Activated CD4-positive, alpha-beta T cell treated with anti-CD3 and anti-CD28 coated beads, Interleukin-2, amount 50 U/mL, for 48 hours (primary cell): ENCODE measurements at places on chromosomes 3 and 15.

DNA sequence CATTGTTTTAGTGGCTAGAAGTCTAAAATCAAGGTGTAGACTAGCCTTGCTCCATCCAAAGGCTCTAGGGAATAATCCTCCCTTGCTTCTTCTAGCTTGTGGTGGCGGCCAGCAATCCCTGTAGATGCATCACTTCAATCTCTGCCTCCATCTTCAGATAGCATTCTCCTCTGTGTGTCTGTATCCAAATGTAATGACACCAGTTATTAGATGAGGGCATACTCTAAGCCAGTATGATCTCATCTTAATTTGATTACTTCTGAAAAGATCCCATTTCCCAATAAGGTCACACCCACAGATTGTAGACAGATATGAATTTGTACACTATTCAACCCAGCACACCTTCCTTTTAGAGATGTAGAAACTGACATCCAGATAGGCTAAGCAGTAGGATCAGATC lies 334.5 kb upstream of the KCNMB2 start:
- no peak for DNase-seq

GRCh38 chr3:148146241-148146640 lies 551.5 kb upstream of the AGTR1 start:
- no peak for DNase-seq

DNA sequence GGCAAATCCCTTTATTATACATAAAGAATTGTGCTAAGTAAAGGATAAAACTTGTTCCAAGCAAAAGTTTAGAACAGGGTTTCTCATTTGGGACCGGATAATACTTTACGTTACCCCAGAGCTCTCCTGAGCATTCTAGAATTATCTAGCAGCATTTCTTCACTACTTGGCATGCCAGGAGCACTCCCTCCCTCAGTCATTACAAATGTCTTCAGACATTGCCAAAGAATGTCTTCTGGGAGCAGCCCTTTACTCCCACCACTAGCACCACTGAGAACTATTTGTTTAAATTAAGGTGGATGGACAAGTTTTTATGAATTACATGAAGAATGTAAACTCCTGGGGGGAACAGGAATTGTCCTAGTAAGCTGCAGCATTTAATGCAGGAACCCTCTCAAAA lies 516.4 kb downstream of the GBE1 start:
- no peak for DNase-seq

DNA sequence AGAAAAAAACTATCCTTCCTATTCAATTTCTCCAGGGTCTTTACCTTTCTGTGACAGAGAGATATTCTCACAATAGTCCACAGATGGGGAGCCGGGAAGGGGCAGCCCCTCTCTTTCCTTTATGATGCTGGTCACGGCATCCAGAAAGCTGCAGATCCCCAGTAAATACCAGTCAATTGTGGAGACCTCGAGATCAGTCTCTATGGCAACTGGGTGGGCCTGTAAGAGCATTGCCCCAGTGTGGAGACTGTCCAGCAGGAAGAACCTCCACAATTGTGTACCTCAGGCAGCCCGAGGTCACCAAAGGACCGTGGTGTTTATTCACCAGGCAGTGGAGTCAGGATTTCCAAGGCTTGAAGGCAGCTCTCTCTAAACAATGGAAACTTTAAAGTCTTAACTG lies 291.2 kb downstream of the NTRK3 start:
- no peak for DNase-seq

- no peak for DNase-seq
Observed at GRCh38 chr15:79960502-79961212, 10.3 kb downstream of the BCL2A1 start.

DNA sequence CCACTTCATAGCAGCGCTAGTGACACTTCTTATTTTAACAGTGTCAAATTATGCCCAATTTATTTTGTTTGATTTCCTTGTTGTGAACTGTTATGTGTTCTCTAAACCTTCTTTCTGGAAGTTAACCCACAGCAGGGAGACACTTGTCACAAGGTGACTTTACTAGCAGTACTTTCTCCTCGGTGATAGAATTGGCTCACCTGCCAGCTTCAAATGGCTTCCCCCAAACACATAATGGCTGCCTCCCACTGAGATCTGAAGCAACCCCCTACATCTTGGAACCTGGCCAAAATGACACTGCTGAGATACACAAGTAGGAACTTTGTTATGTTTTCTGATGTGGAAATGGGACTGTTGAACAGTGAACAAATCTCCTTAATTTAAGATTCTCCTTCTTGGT lies 238.8 kb upstream of the DPH6 start:
- no peak for DNase-seq

DNA sequence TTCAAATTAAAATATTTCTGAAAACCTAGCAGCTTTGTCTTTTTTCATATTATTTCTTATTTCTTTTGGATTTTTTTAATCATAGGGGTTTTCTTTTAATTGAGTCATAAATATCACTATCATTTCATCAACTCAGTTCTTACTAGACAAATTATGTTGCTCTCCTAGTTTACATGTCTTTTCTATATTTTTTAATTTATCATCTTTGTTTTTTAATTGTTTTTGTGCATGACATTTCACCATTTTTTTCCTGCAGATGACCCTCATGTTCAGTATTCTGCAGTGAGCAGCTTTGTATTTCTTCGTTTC lies 89.9 kb downstream of the RASA2 start:
- DNase-seq = no peak

- DNase-seq = no peak
Observed at GRCh38 chr3:112390783-112391641, 58.1 kb downstream of the CD200 start.

- no peak for DNase-seq
Observed at GRCh38 chr15:23472033-23472432, 25.0 kb upstream of the GOLGA6L2 start.

DNA sequence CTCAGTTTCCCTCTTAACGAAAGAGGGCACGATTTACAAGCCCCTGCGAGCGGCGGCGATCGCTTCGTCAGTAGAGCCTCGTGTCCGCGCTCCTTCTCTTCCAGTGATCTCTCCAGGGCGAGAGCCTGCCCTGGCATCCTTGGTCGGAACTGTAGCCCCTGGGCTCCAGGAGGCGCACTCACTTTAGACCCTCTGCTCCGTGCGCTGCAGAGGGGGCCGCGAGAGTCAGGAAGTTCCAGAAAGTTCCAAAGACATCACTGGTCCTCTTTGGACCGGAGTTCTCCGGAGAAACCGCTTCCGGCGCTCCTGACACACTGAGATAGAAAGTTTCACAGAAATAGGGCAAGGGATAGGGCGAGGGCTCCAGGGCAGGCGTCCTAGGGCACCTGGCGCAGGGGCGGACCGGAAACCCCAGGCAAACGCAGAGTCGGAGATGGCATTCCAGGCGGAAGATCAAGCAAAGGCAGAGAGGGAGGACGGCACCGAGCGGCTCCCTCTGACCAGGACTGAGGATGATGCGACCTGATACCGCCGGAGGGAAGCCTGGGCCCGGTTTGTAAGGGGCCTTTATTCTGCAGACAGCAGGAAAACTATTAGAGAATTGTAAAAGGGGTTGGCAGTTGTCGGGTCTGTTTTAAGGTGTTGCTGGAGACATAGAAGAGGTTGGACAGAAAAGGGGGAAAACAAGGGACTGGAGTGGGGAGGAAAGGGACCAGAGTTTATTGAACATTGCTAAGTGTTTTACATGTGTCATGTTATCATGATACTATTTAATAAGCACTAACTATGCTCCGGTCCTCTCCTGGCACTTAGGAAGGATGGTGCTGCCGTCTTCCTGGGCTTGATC lies 1.3 kb upstream of the CPEB1 start:
- no peak for DNase-seq

DNA sequence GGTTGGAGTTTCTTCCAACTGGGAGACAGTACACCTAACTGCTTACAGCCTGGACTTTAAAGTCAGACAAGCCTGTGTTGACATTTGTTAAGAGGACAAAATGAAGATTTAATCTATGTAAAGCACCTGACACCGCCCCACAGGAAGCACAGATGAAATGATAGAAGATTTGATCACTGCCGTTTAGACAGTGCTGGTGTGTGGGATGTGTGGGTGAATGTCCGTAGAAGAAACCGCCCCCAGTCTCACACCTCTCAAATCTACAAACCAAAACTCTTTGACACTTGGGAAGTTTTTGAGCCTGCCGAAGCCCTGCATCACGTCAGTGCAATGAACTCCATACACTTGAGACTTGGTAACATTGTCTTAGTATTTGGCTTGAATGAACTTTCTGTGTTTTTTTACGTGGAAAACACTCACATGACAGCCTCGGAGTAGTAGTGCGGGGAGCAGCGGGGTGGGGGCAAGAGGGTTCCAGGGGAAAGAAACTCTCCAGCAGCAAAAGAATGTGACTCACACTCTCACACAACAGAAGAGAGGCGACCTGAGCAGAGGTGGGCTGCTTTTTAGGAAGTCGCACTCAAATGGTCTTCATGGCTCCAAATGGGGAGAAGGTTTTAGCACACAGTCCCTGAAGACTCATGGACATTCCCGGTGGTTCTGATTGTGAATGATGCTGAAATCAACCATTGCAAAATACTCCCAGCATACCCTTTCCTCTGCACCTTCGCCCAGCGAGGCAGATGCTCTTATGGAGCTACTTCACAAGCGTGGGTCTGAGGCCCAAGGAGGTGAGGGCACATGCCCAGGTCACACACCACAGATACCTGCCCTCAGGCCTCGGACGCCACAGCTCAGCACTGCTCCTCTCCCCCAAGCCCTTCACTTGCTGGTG lies 79.2 kb downstream of the SRGAP3 start:
- no peak for DNase-seq

GRCh38 chr15:81117581-81117980 lies 16.5 kb upstream of the CFAP161 start:
- no peak for DNase-seq

GRCh38 chr3:15241341-15241740 lies 35.3 kb downstream of the CAPN7 start:
- DNase-seq = peak; percentile 45

DNA sequence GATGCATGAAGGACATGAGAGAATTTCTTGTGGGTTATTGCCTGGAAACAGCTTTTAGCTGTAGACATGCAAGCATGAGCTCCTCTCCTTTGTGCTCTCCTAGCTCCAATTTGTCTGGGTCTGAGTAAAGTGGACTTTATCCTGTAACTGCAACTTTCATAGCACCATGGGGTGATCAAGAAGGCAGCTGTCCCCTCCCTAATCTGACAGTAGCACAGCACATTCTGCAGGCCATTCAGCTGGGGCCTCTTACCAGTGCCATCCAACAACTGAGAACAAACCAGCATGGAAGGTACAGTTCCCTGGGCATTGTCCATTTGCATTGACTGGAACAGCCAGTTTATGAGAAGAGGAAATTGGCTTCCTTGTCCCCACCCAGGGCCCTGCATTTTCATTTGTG lies 7.7 kb upstream of the RAB27A start:
- DNase-seq = no peak

GRCh38 chr15:80856400-80856799 lies 77.2 kb downstream of the CEMIP start:
- no peak for DNase-seq

GRCh38 chr3:52811452-52812011 lies 16.9 kb downstream of the ITIH3 start:
- DNase-seq = no peak

DNA sequence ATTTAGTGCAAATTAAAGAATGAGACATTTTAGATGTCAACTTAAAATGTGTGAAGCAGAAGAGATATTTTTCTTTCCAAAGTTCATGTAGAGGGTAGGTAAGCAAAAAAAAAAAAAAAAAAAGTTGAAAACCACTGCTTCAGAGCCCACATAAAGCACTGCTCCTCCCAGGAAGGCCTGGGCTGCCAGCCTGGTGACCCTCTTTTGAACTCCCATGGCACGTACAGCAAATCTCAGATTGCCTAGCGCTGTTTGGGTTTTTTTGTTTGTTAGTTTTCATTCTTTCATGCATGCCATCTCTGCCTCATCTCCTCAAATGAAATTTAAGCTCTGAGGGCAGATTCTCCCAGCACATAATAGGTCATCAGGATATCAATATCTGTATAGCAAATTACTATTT lies 120.1 kb downstream of the SRGAP3 start:
- no peak for DNase-seq

DNA sequence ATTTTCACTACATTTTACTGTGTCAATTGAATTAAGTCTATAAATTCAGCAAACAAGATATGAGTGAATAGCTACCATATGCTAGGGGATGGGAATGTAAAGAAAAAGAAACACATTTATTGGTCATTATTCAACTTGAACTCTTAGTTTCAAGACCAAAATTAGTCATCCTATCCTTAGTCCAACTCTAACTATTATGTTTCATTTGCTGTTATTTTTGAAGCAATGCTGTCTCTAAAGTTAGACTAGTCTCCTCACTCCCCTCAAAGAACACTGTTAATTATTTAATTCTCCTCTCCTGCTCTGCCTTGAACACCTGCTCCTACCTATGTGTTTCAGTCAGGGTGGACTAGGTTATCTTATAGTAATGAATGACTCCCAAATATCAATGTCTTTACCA lies 920.9 kb downstream of the TUSC7 start:
- no peak for DNase-seq

DNA sequence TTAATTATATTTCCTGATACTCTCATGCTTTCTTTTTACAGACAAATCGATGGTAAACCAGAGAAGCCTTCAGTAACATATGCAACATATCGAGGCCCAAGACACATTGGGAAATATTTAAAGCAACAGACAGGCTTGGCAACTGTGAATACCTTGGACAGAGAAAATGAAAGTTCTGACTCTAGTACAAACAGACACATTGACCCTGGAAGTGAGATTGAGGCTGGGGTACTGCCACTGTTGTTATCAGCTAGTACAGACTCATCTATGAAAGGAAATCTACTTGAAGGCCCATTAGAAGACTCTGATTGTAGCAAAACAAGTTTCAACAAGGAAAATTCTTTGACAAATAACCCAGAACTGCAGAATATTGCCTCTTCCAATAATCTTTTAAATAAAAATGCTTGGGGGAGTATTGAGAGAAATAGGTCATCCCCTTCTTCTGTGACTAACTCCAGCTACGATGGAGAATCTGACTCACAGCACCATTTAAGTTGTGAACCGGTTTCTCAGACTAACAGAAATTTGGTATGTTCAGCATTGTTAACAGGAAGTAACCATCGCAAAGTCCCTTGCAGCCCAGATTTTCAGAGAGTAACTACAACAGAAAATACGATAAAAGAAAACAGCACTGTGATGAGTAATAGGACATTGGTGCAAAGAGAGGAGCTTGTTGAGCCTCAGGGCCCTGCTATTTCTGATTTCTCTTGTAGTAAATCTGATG lies 50.2 kb downstream of the CRYBG3 start:
- peak; percentile 6 for DNase-seq
